Thymus (tissue), 14 donors: ENCODE measurements at places on chromosomes 1 and 21. TPM values are rescaled to one million over a fixed set of nuclear protein-coding genes. Genes with fewer than 3 reads are reported as not detected.
A peak's percentile ranks its signal among the peaks of the same experiment; 100 is the strongest.

CFHR2 gene
- total RNA-seq, result 0.09 TPM

SPRR5 gene
- total RNA-seq, result not detected

DNA sequence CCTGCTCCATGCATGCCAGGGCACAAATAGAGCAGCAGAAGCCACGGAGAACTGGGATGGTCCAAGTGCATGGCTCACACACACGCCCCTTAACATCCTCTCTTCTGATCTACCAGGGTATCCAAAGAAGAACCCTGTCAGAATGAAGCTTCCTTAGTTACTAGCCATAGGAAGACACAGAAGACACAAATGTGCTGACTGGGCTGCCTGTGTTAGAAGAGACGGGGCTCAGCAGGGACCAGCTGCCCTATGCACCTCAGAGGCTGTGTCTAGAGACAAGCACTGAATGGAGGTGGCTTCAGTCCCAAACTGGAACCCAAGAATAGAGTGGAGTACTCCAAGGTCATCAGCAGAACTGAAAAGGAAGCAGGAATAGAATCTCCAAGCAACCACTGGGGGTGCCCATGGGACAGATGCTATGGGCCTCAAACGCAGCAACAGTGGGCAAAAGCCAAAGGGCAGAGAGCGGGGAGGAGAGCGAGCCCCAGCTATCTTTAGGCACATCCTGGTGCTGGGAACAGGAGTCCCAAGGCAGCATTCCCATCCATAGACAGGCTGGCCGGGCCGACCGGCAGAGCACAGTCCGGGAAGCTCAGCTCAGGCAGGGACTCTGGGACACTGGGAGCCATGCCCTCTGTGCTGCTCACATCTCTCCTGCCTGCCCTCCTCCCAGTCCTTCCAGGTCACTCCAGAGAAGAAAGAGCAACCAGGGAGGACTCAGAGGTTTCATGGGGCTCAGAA is 9.5 kb downstream of the SLC6A9 start:
- no peak for DNase-seq
- no peaks in the 10 kb centered on the region for H3K27me3 ChIP-seq

GRCh38 chr1:78091215-78091813 is 45.5 kb downstream of the GIPC2 start:
- H3K4me1 ChIP-seq, result no peaks in the 10 kb centered on the region
- no peak for DNase-seq
- H3K27ac ChIP-seq, result no peak overlapping the region
- H3K4me3 ChIP-seq, result no peak overlapping the region
- no peaks in the 10 kb centered on the region for H3K27me3 ChIP-seq

DNA sequence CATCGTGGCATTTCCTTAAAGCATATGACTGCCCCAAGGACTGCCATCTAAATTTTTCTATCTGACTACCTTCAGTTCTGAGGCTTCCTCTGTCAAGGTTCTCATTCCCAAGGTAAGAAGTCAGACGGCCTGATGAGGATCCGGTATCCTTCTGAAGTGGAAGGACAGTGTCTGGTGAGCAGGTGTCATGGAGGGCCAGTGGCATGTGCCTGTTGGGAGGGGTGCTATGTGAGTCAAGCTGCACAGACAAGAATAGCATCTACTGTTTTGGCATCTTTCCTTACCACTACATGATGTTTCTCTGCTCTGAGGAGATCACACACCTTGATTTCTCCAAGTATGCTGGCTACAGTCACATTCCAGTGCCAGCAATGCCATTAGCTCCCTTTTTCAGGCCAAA is 99.6 kb upstream of the RGS1 start:
- H3K27ac ChIP-seq, result no peak overlapping the region
- no peak overlapping the region for H3K4me3 ChIP-seq
- DNase-seq, result no peak

- DNase-seq, result no peak
- H3K4me3 ChIP-seq, result no peak overlapping the region
- no peak overlapping the region for H3K27ac ChIP-seq
Measured at GRCh38 chr1:246295968-246296367, 211.1 kb downstream of the SMYD3 start.

DNA sequence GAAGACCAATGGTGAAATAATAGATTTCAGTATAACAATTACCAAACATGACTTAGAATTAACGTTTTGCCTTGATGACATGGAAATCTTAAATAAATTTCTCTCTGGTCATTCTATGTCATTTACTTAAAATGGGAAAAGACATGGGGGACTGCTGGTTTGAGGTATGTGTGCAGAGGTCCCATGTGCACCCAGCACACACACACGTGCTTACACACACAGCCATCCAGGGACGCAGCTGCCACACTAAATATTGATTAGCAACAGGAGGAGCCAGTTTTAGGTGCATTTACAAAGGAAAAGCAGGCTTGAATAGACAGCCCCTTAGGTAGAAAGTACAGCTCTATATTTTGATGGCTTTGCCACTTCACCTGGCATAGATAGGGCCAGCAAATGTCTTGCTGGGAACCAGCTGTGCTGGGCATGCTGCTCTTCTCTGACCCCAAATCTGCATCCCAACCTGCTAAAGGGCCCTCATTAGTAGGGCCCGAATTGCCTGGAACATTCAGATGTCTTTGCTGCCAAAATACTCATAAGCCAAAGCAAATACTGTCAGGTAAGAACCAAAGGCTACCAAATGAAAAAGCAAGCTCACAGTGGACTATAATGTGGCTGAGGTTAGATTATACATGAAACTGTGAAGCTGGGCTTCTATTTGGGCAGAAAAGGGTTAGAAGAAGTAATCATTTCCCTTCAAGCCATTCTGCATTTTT is 399.9 kb downstream of the HHAT start:
- no peak overlapping the region for H3K4me3 ChIP-seq
- H3K27ac ChIP-seq, result no peak overlapping the region
- no peaks in the 10 kb centered on the region for H3K4me1 ChIP-seq

DNA sequence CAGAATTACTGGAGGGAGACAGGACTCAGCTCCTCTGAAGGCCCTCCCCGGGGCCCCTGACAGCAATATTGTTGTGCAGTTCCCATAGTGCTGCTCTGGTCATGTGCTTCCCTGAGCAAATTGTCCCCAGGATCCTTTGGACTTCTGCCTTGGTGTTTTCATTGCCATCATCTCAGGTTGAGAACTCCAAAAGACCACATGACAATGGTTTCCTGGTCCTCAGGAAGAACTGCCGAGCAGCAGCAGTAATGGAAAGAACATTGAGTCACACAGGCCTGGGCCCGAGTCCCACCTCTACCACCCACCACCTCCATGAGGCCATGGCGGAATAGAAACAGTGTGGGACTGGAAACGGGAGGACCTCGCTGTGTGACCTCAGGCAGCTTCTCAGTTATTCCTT is 6.3 kb upstream of the CTTNBP2NL start:
- no peak overlapping the region for H3K4me3 ChIP-seq
- peaks cover 5% of the 10 kb centered on the region for H3K4me1 ChIP-seq
- H3K27me3 ChIP-seq, result peaks cover 11% of the 10 kb centered on the region
- no peak overlapping the region for H3K27ac ChIP-seq
- DNase-seq, result no peak

- H3K27me3 ChIP-seq, result peaks cover 21% of the 10 kb centered on the region
- peaks cover 6% of the 10 kb centered on the region for H3K4me1 ChIP-seq
- DNase-seq, result no peak
- H3K36me3 ChIP-seq, result no peaks in the 10 kb centered on the region
- peak within 1 kb of the TSS; percentile 75 for H3K27ac ChIP-seq
- H3K4me3 ChIP-seq, result peak within 1 kb of the TSS; percentile 44
Measured at GRCh38 chr1:93681101-93681988, at the start of gene BCAR3. Gene BCAR3 (minus strand): TSS chr1:93681837. CDS start chr1:93674930, 6,907 bp downstream.

DNA sequence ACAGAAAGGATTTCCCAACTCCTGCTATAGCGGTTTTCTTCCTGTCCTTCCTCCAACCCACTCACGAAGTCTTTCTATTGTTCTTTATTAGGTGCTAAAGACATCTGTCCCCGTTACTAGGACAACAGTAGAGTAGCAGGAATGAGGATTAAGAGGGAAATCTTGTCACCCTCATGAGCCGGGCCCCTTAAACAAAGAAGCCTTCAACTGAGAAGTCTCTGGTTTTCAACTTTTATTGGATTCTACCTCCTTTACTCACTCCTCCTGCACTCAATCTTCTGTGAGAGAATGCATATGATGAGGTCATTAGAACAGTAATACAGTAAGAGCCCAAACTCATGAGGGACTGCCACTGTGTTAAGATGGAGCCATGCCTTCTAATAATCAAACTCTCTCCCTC is 206.3 kb downstream of the OMA1 start:
- H3K4me3 ChIP-seq, result no peak overlapping the region
- H3K27me3 ChIP-seq, result no peaks in the 10 kb centered on the region
- no peaks in the 10 kb centered on the region for H3K36me3 ChIP-seq
- no peak overlapping the region for H3K27ac ChIP-seq
